Glutamatergic neuron (in vitro differentiated cells): ENCODE measurements at places on chromosomes 4 and X. TPM values are rescaled to one million over a fixed set of nuclear protein-coding genes. Genes with fewer than 3 reads are reported as not detected.

CLTRN gene
- 0.27 TPM for total RNA-seq

- no peak overlapping the region for H3K4me3 ChIP-seq
- no peak for DNase-seq
- H3K4me1 ChIP-seq, result no peaks in the 10 kb centered on the region
- no peaks in the 10 kb centered on the region for H3K27me3 ChIP-seq
These were observed 27.7 kb upstream of the SFRP2 start for GRCh38 chr4:153816542-153816941.

GRCh38 chrX:31136144-31136611 lies 64.3 kb upstream of the FTHL17 start:
- no peak for DNase-seq
- H3K4me1 ChIP-seq, result no peaks in the 10 kb centered on the region
- H3K27ac ChIP-seq, result no peak overlapping the region
- no peaks in the 10 kb centered on the region for H3K36me3 ChIP-seq

DNA sequence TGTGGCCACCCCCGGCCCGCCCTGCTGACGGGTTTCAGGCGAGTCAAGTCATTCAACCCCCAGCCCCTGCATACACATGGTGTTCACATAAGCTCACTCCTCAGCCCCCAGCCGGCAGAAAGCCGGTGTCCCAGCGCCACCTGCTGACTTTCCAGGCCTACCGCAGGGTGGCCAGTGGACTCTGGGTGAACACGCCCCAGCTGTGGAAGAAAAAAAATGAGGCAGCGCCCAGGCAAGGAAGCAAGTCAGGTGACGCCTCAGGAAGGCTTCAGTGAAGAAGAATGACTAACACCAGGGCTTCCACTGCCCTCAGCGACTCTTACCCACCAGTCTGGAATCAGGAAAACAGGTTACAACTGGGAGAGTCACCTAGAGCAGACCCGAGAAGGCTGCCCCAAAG lies 15.8 kb downstream of the BCAP31 start:
- no peaks in the 10 kb centered on the region for H3K36me3 ChIP-seq
- no peak overlapping the region for H3K27ac ChIP-seq
- peak; percentile 78 for DNase-seq
- peaks cover 4% of the 10 kb centered on the region for H3K4me1 ChIP-seq
- no peak overlapping the region for H3K4me3 ChIP-seq
- H3K27me3 ChIP-seq, result peaks cover 3% of the 10 kb centered on the region
